ENCODE measurements at places on chromosomes 5 and 9. TPM values are rescaled to one million over a fixed set of nuclear protein-coding genes. Genes with fewer than 3 reads are reported as not detected.

Gene ZDHHC11
- total RNA-seq = 2.1 TPM

Gene MED22
- 9.4 TPM for total RNA-seq

Gene SH2D3C
- total RNA-seq = 43.5 TPM

Gene CCL19
- not detected for total RNA-seq

Gene GFRA3
- total RNA-seq = not detected

Gene HMMR
- 35.9 TPM for total RNA-seq

Gene ACER2
- 9.7 TPM for total RNA-seq

Gene ZBED3
- 2.0 TPM for total RNA-seq

Gene PRDM9
- not detected for total RNA-seq

Gene PPP3R2
- not detected for total RNA-seq

Gene BARHL1
- total RNA-seq = not detected

Gene GALNT12
- total RNA-seq = 0.32 TPM

Gene GABRA6
- total RNA-seq = not detected

Gene SMIM33
- not detected for total RNA-seq

Gene GPR151
- total RNA-seq = not detected

Gene CFAP77
- total RNA-seq = not detected
